ENCODE measurements at places on chromosomes 16 and 17.
A peak's percentile ranks its signal among the peaks of the same experiment; 100 is the strongest.

DNA sequence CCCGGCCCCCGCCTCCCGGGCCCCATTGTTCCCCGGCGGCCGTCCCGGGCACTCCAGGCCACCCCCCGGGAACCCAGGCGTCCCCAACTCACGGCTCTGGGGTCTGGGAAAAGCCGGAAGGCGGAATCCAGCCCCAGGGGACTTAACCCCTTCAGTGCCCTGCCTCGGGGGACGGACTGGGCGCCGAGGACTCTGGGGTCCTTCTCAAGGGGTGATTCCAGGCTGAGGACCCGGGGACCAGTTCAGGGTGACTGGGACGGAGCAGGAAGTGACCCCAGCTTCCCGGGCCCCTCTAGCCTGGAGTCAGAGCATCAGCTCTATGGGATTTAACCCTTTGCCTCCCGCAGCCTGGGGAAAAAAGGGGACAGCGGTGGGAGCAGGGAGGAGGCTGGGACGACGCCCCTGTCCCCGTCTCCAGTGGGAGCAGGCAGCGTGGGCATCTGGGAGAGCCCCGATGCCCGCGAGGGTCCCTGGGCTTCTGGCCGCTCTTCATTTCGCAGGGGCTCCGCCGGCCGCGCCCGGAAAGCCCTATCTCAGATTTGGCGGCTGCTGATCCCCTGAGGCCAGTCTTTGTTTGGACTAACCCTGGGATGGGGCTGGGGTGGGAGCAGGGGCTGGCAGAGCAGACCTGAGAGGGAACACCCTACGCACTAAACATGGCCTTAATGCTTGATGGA is at the start of gene ZNF629:
Gene ZNF629, minus strand, starts transcription at position 270 of the 677 bp plus-strand sequence. CDS start 2,723 bp downstream, outside the sequence.
- DNase-seq = no peak

- no peak for DNase-seq
Observed at GRCh38 chr17:81260641-81261040, 21.5 kb downstream of the NDUFAF8 start.

GRCh38 chr17:1183171-1183873 is 3.5 kb upstream of the ABR start:
- no peak for DNase-seq

DNA sequence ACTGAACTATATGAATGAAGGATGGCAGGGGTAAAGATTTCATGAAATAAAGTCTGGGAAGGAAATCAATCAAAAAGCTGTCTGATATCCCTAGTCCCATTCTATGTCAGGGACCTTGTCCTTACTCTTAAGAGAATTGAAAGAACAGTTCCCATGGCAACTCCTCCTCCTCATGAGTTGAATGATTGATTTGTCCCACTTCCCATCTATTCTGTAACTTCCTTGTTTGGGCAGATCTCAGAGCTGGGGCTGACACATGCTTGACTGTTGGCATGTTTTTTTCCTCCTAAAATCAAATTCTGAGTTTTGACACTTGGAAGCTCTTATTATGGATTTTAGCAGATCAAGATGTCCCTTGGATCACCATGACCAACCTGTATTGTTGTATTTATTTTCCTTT is 1138.6 kb upstream of the CDH8 start:
- no peak for DNase-seq

- peak; percentile 87 for DNase-seq
Observed at GRCh38 chr16:84618581-84619460, 943 bp upstream of the COTL1 start.

DNA sequence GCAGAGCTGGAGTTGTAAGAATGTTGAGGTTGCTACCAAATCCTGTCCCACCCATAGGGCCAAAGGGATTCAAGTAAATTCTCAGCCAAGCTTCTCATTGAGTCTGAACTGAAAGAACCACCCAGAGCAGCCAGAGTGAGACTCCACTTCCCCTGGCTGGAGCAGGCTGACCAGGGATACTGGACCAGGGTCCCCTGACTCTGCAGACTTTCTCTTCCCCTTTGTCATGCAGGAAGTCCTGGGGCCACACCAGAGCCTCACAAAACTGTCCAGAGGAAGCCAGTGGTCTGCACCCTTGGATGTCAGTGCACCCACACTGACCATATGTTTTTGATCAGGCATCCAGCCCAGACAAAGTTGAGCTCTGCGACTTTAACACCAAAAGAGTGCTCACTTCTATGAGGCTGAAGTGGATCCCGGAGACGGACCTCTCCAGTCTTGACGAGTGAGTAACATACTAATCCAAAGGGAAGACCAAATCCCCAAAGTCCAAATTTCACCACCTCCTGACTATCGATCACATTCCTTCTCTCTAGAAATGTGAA is 4.1 kb downstream of the NXN start:
- no peak for DNase-seq

DNA sequence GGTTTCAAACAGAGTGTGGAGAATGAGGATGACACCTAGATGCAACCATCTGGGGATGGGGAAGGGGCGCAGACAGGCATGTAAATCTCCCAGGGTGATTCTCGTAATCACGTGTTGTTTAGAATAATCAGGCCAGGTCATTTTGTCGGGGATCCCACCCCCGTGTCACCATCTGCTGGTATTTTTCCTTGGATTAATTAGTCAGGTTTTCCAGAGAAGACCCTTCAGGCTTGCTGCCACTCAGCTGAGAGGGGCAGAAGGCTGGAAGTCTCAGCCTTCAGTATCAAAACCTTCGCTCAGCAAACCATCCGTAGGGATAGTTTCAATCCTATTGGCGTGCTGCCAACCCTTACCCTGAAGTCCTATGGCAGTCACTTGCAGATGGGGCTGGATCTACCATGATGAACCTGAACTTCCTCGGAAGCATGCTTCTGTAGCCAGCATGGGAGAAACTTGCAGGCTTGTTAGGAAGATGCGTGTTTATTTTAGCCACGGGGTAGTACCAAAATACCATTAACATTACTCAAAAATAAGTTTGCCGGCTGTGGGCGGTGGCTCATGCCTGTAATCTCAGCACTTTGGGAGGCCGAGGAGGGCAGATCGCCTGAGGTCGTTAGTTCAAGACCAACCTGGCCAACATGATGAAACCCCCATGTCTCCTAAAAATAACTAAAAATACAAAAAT is 7.5 kb upstream of the ADCY9 start:
- no peak for DNase-seq

- DNase-seq = no peak
Observed at GRCh38 chr16:28603381-28604185, 6.3 kb downstream of the SULT1A1 start.

GRCh38 chr17:44759086-44759915 is 513 bp downstream of the ADAM11 start:
- DNase-seq = no peak

- DNase-seq = no peak
Observed at GRCh38 chr16:55169780-55170179, 154.2 kb upstream of the IRX6 start.

GRCh38 chr17:72033334-72033733 is 87.5 kb upstream of the SOX9 start:
- no peak for DNase-seq

GRCh38 chr16:69490707-69491324 is 66.4 kb downstream of the CYB5B start:
- no peak for DNase-seq

GRCh38 chr17:6476810-6477179 is 32.5 kb downstream of the PIMREG start:
- no peak for DNase-seq

DNA sequence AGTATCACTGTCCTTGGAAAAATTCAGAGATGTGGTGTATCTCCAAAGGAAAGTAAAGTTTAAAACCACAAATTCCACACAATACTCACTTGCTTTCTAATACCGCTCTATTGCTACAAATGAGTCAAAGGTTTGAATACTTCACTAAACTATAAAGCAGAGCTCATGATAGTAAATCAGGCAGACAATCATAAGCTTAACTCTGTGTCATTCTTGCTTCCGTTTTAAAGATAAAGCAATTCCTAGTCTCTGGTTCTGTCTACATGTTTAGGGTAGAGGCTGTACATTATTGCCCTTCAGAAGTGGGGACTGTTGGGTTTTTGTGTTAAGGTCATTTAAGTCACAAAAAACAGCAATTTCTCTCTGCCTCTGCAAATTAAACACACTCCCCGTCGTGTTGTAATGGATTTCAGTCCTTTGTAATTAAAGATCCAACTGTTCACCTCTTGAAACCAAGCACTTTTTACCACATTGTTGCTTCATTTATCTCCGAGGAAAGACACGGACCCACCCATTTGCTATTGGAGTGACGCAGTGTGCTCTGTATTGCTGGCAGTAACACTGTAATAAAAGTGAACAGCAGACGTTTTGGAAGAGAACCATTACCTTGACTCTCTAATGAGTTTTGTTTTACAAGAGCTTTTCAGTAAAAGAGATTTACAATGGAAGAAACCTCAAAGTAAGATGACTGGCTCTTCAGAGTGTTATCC is 83.1 kb upstream of the CNTNAP4 start:
- DNase-seq = no peak

GRCh38 chr17:57521606-57522005 is 223.5 kb downstream of the CCDC182 start:
- DNase-seq = no peak

DNA sequence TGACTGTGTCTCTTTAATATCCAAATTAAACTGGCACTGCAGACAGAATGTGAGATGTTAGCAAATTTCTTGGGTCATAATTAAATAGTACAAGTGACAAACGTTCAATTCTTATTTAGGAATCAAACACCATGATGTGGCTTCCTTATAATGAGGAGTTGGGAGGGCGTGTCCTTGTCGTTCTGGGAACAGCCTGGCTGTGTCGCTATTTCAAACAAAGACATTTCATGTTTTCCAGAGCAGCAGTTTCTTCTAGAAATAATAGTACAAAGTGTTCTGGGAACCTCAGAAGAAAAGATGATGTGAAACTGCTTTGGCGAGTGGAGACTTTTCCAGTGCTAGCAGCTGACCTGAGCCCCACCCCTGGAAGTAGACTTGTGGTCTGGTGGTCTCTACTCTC is 301.7 kb upstream of the N4BP1 start:
- DNase-seq = no peak

- DNase-seq = no peak
Observed at GRCh38 chr17:72123530-72124437, 3.0 kb downstream of the SOX9 start.

GRCh38 chr17:81272616-81273015 is 22.5 kb downstream of the SLC38A10 start:
- no peak for DNase-seq

- DNase-seq = no peak
Observed at GRCh38 chr16:30369938-30370455, 297 bp downstream of the TBC1D10B start.

DNA sequence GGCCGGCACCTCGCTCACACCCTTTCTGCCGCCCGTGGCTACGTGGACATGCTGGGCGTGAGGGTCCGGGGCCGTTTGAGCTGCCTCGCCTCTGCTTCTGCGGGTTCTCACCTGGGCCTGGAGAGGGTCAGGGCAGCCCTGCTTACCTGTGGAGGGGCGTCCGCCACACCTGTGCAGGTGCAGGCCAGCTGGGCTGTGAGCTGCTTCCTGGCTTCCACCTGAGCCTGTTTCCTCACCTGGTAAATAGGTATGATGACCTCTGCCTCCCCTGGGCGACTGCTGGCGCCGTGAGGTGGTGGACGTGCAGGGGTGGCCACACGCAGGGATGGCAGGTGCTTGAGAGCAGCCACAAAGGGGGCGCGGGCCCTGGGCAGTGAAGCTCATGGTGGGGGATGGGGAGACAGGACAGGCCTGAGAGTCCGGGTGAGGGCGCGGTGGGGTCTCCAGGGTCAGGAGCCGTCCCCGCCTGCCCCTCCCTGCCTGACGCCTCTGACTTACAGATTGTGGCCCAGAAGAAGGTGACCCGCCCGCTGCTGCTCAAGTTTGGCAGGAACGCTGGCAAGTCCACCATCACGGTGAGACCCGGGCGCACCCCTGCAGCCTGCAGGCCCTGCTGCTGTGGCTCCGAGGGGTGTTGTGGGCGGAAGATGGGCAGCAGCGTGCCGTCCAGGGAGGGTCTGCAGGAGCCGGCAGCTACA is 7.8 kb downstream of the CPNE7 start:
- no peak for DNase-seq

DNA sequence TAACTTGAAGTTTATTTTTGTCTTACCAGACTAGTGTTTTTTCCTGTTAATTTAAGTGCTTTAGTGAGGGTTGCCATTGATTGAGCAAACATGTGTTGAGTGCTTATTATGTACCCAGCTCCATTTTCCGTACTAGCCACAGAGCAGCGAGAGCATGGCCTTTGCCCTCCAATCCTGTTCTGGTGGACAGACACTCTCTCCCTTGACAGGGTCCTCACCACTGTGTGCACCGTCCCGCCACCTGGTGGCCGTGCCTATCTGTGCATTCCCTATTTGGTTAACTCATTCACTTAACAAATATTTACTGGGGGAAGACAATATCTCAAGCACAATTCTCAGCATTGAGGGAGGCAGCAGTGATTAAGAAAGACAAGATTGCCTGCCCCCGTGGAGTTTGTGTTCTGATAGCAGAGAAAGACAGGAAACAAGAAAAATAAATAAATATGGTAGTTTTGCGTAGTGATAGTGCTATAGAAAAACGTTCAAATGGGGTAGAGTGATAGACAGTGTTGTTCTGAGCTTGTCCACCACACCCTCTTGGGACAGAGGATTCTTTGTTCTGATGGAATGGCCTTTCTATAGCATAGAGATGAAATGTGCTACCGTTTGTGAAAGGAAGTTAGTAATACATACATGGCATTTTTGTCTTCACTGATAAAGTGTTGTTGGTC is 13.0 kb downstream of the CDH13 start:
- DNase-seq = no peak

Measured in HS-5 (cell line).